Left renal pelvis (tissue), 4 donors: ENCODE measurements at places on chromosomes 1 and 21. TPM values are rescaled to one million over a fixed set of nuclear protein-coding genes. Genes with fewer than 3 reads are reported as not detected.

DNA sequence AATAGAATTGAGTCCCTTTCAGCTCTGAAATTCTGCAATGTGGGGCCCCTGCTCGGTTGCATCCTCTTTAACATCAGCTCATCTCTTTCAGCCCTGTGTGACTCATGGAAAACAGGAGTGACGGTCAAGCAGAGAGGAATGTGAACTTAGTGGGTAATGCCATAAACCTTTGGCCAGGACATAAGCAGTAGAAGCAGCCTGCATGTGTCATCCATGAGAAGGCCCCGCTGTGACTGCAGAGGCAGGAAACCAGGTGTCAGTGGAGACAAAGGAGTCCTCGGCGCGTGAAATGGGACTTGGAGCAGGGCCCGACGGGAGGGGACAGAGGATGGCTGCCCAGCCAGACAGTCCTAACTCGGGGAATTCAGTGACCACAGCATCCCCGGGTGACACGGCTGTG, 21.1 kb upstream of the EPHB2 start:
- DNase-seq = peak; percentile 28

- no peak for DNase-seq
Measured at GRCh38 chr1:9615316-9616063, 26.8 kb downstream of the TMEM201 start.

DNA sequence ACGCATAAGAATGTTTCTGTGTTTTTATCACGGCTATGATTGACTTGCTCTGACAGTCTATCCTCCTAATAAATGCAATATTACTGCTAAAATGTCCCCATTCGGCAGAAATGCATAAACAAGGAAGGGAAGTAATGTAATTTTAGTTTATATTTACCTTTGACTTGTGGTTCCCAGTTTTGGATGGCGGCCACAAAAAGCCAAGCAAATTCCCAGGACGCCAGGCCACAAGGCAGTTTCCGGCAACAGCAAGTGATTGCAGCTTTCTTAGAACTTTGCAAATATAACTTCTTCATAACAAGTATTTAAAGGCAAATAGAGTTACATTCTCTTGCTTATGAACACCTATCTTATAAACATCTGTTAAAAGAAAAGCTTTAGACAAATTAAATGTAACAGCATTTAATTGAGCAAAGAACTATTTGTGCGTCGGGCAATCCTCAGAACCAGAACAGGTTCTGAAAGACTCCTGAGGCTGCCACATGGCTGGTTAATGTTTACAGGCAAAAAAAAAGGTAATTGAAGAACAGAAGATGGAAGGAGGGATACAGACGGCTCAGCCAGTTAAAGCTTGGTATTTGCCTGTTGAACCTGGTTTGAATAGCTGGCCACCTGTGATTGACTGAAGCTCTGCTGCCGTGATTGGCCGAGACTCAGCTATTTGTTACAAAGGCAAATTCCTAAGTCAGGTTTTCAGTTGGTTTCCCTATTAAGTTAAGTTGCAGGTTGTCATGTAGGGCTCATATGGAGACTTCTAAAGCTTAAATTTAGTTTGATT, 80.8 kb downstream of the C21orf91 start:
- DNase-seq = no peak

- no peak for DNase-seq
Measured at GRCh38 chr1:48688102-48688760, 88.5 kb downstream of the BEND5 start.

DNA sequence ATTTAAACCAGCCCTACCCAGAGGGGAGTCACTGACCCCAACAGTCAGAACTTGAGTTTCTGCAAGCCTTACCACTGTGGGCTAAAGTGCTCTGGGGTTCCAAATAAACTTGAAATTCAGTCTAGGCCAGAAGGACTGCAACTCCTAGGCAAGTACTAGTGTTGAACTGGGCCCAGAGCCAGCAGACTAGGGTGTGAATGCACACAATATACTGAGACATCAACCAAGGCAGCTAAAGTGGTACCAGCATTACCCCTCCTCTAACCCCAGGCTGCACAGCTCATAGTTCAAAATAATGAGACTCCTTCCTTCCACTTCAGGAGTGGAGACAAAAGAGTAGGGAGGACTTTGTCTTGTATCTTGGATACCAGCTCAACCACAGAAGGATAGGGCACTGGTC, 18.9 kb upstream of the IL20 start:
- no peak for DNase-seq

DDI2 gene
- polyA plus RNA-seq = 22.6 TPM

DNA sequence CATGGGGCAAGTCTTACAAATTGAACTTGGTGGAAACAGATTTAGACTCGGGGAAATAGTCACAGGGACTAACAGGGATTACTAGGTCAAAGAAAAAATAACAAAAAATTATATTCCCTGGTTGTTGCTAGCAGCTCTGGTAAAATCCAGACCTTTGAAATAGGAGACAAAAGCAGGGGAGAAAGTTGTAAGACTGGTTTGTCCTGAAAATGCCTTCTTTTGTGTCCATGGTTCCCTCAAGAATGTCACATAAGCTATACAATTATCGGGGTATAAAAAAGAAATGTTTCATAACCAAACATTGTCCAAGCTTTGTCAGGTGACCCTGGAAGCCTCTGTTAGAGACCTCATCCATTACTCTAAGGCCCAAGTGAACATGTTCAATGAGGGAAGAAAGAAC, 33.1 kb downstream of the KIAA0319L start:
- no peak for DNase-seq

DNA sequence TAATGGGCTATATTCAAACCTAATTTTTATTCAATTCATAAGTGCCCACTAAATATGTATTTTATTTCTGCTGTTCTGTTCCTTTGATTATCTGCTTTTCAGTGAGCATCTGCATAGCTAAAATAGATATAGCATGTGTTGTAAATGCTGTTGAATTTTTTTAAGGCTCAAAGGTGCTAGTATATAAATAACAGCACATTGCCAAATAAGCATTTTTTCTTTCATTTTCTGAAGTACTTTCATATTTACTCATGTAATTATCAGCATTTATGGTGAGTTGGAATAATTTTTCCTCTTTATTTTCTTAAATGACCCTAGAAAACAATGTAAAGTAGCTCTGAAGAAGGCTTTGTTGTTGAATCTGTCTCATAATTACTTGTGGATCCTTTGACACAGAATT, 69.6 kb upstream of the B3GALT2 start:
- no peak for DNase-seq

GRCh38 chr1:191707288-191707687, 451.0 kb upstream of the RGS18 start:
- DNase-seq = no peak

MR1 gene
- 16.5 TPM for polyA plus RNA-seq
